Osteocyte (in vitro differentiated cells): ENCODE measurements at places on chromosomes 1 and 21. TPM values are rescaled to one million over a fixed set of nuclear protein-coding genes. Genes with fewer than 3 reads are reported as not detected.

DNA sequence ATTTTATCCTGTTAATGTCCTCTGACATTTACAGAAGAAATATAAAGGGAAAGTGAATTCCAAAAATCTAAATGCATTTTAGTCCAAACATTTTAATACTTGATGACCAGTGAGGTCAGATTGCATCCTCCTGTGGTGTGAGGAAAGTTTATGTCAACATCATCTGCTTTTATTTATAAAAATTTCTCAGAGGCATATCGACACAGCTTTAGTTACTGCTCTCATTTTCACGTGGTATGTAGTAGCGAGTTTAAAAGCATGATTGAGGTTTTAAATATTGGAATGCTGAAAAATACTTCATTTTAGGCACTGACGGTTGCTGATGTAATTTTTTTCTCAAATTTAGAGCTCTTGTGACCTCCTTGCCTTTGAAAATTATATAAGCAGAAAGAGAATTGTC, 234.8 kb downstream of the HMCN1 start:
- DNase-seq = no peak

GRCh38 chr1:225435076-225435475, 7.2 kb upstream of the LBR start:
- no peak for DNase-seq

DNA sequence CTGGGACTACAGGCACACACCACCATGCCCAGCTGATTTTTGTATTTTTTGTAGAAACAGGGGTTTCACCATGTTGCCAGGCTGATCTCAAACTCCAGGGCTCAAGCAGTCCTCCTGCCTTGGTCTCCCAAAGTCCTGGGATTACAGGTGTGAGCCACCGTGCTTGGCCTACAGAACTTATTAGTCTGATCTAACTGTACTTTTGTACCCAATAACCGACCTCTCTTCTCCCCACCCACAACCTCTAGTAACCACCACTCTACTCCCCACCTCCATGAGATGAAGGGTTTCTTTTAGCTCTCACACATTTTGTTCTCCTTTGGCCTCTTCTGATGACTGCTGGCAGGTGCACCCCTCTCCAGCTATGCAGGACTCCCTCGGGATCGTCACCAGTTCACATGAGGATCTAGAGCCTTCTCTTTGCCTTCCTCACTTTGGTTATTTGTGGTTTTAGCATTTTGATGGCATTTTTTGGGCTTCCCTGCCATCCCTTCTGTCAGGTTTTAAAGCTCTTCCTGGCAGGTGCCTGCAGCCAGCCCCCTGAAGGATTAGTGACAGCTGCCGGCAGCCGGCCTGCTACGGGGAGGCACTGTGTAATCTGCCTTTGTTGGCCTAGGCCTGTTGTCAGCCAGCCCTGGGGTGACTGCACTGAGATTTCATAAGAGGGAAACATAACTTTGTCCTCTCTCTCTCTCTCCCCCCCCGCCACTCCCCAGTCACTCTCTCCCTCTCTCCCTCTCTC, 99.8 kb upstream of the ATP1A1 start:
- DNase-seq = no peak

- peak; percentile 79 for DNase-seq
These were observed 49.6 kb upstream of the LRP8 start for GRCh38 chr1:53377438-53377841.

GPR161 gene
- total RNA-seq = 36.8 and 38.5 TPM in 2 replicates

DNA sequence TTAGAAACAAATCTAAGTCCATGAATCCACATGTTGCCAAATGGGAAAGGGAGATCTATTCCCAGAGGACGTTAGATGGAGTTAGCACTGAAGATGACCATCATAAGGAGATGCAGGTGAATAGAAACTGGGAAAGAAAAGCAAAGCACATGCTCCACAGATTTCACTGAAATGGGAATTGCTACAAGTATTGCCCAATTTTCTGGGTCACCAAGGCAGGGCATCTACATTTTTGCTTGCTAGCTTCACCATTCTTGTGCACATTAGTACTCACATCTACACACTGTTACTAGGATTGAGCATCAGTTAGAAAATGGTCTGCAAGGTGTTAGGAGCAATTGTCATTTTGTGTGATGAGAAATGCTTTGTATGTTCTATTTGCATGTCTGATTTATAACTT, 99.1 kb downstream of the JAK1 start:
- no peak for DNase-seq

DNA sequence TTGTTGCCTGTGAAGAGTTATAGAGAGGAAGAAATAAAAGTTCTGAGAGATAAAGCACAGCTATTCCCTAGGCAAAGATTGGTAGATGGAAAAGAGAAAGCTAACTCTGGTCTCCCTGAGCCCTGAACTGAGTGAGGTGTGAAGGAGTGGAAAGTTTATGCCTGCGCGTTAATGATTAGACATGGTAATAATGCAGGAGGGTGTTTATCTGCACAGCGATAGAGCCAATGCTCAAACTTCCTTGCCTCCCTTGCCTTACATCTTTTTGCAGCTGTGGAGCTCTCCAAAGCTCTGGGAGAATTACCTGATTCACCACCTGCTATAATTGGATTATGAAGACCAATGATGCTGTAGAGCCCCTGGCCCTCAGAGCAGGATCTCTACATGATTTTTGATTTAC, 32.8 kb upstream of the CHRM3 start:
- no peak for DNase-seq

IL19 gene
- not detected in 2 replicates for total RNA-seq

DNA sequence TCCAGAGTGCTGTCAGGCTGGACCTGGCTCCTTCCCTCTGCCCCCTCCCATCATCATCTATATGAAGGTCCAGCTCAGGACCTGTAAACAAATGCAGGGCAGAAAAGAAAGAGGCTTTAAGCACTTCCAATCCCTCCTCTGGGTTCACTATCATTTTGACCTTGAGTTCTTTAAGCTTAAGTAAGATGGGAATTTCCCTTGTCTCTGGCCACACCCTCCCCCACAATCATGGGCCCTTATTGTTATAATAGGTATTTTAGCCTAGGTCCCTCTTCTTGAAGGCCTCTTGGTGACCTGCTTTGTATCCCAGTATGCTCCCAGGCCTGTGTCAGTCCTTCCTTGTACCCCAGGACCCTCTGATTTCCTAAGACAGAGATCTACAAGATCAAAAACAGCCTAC, 45.1 kb upstream of the EPS15 start:
- no peak for DNase-seq

RGL1 gene
- 68.1 and 69.4 TPM in 2 replicates for total RNA-seq

UMODL1 gene
- total RNA-seq = 0.68 TPM in 1 of 2 replicates, not detected in the other

LCE1F gene
- not detected in 2 replicates for total RNA-seq

GRCh38 chr21:42614396-42614795, 39.0 kb upstream of the PDE9A start:
- DNase-seq = no peak

AADACL3 gene
- total RNA-seq = not detected in 2 replicates

GRCh38 chr1:43319766-43320165, 17.9 kb upstream of the MPL start:
- DNase-seq = no peak

- DNase-seq = no peak
These were observed 69.3 kb downstream of the GLIS1 start for GRCh38 chr1:53669621-53670191.

ATAD3C gene
- total RNA-seq = 0.27 and 0.44 TPM in 2 replicates

DNA sequence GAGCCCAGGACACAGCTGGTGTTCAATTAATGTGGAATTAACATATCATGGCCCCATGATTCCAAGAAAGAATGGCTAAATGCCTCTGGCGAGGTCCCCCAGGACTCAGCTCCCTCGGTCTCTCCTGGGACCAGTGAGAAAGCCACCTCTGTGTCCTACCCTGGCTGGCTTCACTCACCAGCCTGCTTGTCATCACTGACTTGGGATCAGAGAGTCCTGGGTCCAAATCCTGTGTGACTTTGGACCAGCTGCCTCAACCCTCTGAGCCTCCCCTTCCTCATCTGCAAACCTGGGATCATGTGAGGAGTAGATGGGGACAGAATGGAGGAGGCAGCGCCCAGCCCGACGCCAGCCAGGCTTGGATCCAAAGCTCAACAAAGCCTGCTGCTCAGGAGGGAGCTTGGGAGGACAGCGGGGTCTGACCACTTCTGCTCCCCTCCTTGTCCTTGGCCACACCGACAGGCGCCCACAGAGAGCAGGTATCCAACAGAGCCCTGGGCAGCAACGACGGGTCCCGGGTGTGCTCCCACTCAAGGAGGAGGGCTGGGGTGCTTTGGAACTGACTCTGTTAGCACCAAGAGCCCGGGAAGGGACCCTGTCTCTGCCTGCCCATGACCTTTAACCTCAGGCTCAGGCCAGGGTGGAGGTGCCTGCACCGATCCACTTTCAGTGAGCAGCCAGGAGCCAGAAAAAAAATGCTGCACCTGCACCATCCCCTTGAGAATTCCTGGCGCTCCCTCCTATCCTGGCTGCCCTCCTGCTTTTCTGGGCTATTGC, 3.2 kb downstream of the SH2D5 start:
- DNase-seq = peak; percentile 77

FCER1G gene
- not detected in 2 replicates for total RNA-seq

OR14A2 gene
- total RNA-seq = not detected in 2 replicates

RAB42 gene
- 0.56 and 1.6 TPM in 2 replicates for total RNA-seq

ILDR2 gene
- 0.16 TPM in 1 of 2 replicates, not detected in the other for total RNA-seq

DNA sequence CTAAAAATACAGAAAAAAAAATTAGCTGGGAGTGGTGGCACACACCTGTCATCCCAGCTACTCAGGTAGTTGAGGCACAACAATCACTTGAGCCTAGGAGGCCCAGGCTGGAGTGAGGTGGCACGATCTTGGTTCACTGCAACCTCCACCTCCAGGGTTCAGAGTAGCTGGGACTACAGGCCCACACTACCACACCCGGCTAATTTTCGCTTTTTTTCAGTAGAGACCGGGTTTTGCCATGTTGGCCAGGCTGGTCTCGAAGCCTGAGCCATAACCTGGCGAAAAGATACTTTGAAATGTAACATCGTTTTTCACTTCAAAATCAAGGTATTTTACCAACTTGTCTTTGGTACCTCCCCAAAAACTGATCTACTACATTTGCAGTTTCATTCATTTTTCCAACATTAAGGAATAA, 6.1 kb downstream of the GAS5 start:
- DNase-seq = no peak

GRCh38 chr21:31258073-31258472, 86.0 kb downstream of the TIAM1 start:
- no peak for DNase-seq

DNA sequence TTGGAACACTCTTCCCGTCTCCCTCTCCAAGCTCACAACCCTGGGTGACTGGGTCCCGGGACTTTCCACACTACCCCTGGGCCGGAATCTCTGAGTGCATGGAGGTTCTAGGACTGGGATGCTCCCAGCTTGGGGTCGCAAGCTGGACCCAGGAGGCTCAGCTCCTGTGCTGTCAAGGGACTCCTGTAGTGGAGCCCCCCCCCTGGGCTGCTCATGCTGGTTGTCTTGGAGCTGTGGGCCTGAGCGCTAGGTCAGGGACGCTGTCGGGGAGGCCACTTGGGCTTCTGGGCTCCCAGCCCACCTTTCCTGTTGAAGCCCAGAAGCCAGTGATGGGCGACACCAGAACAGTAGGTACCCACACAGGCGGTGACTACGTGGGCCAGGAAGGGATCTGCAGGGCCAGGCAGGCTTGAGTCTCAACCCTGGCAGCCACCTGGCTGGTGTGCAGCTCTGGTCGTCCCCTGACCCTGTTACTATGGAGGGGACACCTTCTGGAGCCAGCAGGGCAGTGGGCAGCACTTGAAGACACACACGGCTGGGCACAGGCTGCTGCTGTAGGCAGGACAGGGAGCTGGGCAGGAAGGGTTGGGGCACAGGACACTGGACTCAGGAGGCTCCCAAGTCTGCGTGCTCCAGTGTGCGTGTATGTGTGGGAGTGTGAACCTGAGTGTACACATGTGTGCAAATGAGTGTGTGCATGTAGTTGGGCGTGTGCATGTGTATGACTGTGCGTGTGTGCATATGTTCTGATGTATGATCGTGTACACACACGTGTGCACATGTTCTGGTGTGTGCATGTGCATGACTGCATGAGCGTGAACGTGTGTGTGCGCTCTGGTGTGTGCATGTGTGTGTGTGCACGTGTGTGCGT, 3.0 kb downstream of the MMEL1 start:
- DNase-seq = no peak

RPL11 gene
- 823 and 843 TPM in 2 replicates for total RNA-seq

DNA sequence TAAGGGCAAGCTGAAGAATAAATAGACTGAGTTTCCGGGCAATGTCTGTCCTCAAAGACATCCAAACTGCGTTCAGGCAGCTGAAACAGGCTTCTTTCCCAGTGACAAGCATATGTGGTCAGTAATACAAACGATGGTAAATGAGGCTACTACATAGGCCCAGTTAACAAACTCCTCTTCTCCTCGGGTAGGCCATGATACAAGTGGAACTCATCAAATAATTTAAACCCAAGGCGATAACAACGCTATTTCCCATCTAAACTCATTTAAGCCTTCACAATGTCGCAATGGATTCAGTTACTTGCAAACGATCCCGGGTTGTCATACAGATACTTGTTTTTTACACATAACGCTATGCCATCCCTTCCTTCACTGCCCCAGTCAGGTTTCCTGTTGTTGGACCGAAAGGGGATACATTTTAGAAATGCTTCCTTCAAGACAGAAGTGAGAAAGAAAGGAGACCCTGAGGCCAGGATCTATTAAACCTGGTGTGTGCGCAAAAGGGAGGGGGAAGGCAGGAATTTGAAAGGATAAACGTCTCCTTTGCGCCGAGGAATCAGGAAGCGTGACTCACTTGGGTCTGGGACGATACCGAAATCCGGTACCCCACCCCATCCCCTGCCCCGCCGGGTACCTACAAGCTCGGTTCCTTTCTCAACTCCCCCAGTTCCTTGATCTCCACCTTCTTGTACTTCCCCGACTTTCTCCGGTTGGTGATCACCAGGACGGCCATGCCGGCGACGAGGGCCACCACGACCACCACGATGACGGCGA, 1.3 kb downstream of the TACSTD2 start:
- DNase-seq = no peak

- DNase-seq = no peak
These were observed 126.9 kb upstream of the ATP1A1 start for GRCh38 chr1:116246174-116246573.

FAM229A gene
- 8.5 and 8.8 TPM in 2 replicates for total RNA-seq

GRCh38 chr1:28416509-28417194, 47.1 kb downstream of the PHACTR4 start:
- DNase-seq = no peak

DNA sequence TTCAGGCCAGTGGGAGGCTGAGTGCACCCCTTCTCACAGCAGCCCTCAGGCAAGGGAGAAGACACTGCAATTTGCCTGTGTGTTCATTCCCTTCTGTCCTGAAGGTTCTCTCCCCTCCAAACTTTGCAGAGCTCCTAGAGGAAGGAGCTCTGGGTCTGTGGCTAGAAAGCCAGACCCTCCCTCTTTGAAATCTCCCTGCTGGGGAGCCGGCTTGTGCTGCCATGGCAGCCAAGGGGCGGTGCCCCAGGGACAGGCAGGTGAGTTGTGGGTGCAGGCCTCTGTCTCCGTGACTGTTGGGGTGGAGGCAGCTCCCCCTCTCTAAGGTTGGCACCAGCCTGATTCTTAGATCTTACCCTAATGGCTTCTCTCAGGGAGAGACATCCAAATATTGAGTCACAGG, 53.0 kb downstream of the OLFML2B start:
- no peak for DNase-seq
